Jurkat, Clone E6-1 (cell line): ENCODE measurements at places on chromosomes 12 and 14.

DNA sequence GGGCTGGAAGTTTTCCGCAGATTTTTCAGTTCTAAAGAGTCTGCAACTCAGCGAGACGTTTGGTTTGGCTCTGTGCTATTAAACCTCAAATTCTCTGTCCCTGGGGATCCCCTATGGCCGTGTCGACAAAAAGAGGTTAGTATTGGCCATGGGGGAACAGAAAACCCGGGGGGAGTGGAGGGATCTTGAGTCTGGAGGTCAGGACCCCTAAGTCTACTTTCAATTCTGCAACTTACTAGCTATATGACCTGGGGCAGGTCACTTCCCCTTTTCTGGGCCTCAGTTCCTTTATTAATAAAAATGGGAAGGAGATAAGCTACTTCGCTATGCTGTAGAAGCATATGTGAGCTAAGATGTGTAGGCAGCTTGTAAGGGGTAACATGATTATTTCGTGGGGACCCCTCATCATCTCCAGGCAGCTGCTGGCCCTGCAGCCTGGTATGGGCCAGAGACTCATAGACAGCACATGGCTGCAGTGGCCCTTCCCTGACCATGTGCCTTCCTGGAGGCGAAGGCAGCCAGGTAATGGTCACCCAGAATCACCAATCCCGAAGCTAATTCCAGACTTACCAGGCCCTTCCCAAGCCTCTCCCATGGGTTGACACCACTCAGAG, 8.6 kb downstream of the ASB2 start:
- DNase-seq = no peak

- DNase-seq = no peak
Observed at GRCh38 chr12:63967358-63968145, 123.1 kb downstream of the SRGAP1 start.

GRCh38 chr12:52224151-52224550, 8.9 kb upstream of the KRT7 start:
- no peak for DNase-seq

GRCh38 chr12:122026706-122027333, 5.1 kb downstream of the BCL7A start:
- no peak for DNase-seq
